AG09319 (cell line): ENCODE measurements at places on chromosomes 4 and X.

DNA sequence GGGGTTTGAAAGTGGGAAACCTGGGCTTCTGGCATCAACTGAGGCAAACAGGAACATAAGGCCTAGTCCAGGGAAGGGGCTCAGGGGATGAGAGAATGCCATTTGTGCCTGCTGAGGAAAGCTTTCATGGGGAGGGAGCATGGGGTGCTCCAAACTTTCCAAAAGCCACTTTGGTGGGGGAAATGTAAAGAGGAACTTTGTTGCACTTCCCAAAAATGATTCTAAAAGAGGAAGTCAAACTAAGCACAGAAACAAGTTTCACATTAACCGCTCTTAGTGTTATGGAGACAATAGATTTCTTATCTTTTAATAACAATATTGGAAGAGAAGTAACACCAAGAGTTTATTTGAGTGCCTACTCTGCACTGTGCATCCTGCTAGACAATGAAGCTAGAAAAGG is 32.3 kb downstream of the GAB3 start:
- DNase-seq: no peak

GRCh38 chr4:101102114-101102742 is 245.1 kb downstream of the PPP3CA start:
- peak; percentile 86 for DNase-seq

DNA sequence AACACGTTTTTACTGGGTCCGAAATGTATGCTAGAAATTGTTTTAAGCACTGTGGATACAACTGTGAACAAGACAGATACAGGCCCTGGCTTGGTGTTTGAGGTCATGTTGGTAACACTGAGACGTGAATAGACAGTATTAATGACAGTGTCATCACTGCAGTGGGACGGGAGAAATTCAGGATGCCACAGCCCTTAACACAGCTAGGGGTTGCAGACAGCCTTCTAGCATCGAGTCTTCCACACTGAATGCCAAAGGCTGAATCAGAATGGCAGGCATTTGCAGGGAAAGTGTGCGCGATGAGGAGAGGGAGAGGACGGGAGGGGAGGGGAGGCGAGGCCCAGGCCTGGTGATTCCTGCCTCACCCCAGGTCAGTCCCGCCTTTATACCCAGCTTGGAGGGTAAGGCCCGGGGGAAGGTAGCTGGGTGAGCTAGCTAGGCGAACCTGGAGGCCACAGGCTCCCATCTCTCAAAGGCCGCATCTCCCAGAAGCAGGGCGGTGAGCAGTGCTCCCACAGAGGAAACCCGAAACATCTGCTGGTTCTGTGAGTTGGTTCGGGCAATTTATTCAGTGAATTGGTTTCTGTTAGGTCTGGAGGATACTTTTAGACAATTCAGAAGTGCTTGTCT is 44.1 kb upstream of the CLDN24 start:
- no peak for DNase-seq

DNA sequence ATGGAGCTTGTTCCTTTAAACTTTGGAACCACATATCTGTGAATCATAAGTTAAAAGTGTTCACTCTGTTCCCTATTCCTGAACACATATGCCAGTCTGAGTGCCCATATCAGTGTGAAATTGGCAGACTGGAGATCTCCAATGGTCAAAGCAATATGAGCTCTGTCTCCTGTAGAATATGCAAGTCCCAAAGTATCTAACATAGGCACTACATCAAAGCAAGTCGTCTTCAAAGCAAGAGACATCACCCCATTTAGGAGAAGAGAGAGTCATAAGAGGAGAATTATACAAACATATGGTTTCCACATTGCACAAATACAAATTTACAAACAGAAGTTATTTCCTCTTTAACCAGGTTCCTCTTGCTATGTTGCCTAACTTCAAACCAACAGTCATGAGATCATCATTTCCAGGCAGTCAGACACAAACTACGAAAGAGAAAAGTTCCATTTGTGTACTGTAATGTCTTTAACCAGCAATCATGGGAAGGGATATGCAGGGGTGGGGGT is 9.9 kb upstream of the GK start:
- DNase-seq: peak; percentile 30

DNA sequence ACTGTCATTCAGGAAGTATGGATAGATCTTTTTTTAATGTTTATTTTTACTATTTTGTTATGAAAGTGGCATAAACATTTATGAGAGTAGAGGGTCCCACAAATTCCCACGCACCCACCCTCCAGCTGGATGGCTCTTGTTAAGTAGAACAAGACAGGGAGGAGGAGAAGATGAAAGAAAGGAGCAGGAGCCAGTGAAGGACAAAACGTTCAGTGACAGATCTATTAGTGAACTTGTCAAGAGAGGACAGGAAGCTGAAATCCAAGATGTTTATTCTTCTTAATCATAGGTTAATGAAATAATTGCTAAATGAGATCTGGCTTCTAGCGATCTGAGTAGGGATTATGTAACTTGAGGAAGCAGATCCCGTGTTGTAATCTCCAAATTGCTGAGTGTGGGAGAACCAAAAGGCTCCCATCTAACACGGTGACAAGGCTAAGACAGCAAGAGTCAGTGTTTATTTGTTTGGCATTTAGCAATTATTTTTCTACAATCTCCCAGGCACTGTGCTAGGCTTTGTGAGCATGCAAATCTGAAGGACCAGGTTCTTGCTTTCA is 162.5 kb downstream of the SHROOM3 start:
- DNase-seq: no peak
